ENCODE measurements at places on chromosomes 12 and 14.

GRCh38 chr14:53541411-53541810 lies 388.3 kb upstream of the DDHD1 start:
- no peak for DNase-seq

- DNase-seq = no peak
Measured at GRCh38 chr12:70806827-70807226, 113.7 kb downstream of the PTPRR start.

GRCh38 chr14:33796356-33796755 lies 154.5 kb downstream of the EGLN3 start:
- no peak for DNase-seq

GRCh38 chr12:128018067-128018466 lies 248.9 kb upstream of the TMEM132C start:
- no peak for DNase-seq

- DNase-seq = no peak
Measured at GRCh38 chr14:94936401-94936892, 166.5 kb upstream of the GSC start.
